ENCODE measurements at places on chromosomes 1 and 21.

DNA sequence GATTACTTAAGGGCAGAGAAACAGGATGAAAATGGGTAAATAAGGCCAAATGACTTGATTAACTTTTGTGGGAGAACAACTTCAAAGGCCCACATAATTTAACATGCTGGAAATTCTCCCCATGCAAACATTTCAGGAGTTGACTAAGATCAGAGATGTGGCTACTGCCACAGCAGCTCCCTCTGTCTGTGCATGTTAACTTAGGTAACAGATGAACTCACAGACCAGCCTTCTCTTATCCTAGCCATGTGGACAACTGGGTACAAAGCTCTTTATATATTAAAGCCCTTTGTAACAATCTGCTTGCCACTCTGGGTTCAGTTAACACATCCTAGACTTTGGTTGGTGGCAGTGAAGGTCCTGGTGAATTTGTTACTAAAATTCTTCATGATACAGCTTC, 33.2 kb downstream of the BEND5 start:
- no peak for DNase-seq

DNA sequence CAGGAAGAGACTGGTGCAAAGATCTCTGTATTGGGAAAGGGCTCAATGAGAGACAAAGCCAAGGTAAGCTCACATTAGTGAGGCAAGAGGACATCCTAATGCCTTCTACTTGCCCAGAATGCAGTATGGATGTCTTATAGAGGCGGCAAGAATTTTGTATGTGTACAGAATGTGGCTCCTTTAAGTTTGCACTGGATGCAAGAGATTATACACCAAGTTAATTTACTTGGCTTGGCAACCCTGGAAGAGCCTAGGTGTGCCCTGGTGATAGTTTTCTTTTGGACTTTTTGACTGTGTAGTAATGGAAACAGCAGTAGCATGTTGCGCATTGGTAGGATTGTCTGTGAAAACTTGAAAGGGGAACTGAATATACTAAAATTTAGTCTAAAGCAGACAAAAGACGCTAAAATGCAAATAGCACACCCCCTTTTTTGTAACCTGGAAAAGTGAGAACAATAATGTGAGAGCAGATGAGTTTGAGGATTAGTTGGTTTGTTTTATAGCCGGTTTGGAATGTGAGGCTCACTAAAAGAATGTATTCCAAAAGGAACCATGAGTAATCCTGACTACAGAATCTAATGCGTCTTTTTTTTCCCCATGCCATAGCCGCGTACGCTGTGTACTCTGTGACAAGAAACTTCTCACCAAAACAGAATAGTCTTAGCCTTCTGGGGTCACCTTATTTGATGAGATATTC, 18.1 kb downstream of the KHDRBS1 start:
- no peak for DNase-seq

GRCh38 chr1:39632682-39633417, 6.6 kb downstream of the HEYL start:
- peak; percentile 44 for DNase-seq

DNA sequence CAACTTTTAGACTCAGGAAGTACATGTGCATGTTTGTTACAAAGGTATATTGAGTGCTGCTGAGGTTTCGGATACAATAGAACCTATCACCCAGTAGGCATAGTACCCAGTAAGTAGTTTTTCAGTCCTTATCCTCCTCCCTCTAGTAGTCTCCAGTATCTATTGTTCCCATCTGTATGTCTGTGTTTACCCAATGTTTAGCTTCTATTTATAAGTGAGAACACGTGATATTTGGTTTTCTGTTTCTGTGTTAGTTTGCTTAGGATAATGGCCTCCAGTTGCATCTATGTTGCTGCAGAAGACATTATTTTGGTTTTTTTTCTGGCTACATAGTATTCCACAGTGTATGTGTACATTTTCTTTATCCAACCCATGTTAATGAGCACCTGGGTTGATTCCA, 47.2 kb upstream of the TSNAX start:
- no peak for DNase-seq

- DNase-seq = no peak
Measured at GRCh38 chr1:178937695-178938094, 66.8 kb upstream of the ANGPTL1 start.

GRCh38 chr1:223106856-223107255, 36.2 kb downstream of the TLR5 start:
- DNase-seq = no peak

Data from amygdala (tissue), 56 donors.